Stimulated activated CD4-positive, alpha-beta T cell treated with anti-CD3 and anti-CD28 coated beads, Interleukin-2, amount 100 ng/mL, for 48 hours (primary cell): ENCODE measurements at places on chromosomes 1 and 21.

DNA sequence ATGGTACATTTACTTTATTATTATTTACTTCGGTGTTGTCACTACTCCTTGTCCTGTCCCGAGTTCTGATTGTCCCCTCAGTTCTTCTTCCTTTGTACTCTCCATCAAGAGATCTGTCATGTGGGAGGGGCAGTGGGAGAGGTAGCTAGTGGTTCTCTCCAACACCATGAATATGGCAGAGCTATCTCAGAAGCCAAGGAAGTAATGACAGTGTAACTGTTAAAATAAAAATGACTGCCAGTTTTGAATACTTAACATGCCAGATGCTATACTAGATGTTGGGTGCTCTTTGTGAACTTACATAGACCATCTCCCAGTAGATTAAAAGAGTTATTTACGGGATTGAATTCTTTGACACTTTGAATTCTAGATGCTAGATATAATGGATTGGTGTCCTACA lies 28.6 kb downstream of the IVNS1ABP start:
- no peak for DNase-seq

GRCh38 chr1:223745731-223746130 lies 33.4 kb downstream of the CAPN2 start:
- no peak for DNase-seq

- no peak for DNase-seq
Observed at GRCh38 chr1:68199603-68200002, 32.7 kb downstream of the WLS start.

GRCh38 chr1:27372808-27373690 lies 1.6 kb downstream of the FCN3 start:
- no peak for DNase-seq

- peak; percentile 86 for DNase-seq
Observed at GRCh38 chr1:155062702-155063411, 683 bp upstream of the EFNA4 start.

- DNase-seq = no peak
Observed at GRCh38 chr1:31396633-31397351, 16.2 kb upstream of the SERINC2 start.

GRCh38 chr1:65362545-65362944 lies 53.2 kb downstream of the DNAJC6 start:
- DNase-seq = no peak

DNA sequence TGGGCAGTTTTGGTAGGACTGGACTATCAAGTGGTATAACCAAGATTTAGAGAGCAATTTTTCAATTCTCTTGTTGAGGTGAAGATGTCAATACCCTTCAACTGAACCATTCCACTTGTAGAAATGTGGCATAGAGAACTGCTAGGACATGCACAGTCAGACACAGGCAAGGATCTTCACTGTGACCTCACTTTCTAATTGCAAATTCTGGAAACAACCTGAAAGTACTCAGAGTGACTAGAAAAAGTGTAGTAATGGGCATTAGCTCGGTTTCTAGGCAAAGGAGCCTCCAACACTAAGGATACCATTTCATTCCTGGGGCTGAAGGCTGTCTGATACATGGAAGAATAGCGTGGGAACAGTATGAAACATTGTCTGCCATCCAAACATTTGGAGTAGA lies 433.0 kb upstream of the RUNX1 start:
- DNase-seq = no peak
